ENCODE measurements at places on chromosomes 4 and X.

- peak within 1 kb of the TSS; percentile 49 for H3K4me3 ChIP-seq
- H3K4me1 ChIP-seq: peaks cover 13% of the 10 kb centered on the region
These were observed at the start of gene GPC3 for GRCh38 chrX:133985164-133985966. Gene GPC3 (minus strand): TSS chrX:133985594.

- H3K36me3 ChIP-seq: no peaks in the 10 kb centered on the region
- no peaks in the 10 kb centered on the region for H3K27me3 ChIP-seq
- no peak overlapping the region for H3K4me3 ChIP-seq
- no peaks in the 10 kb centered on the region for H3K4me1 ChIP-seq
- DNase-seq: no peak
These were observed 28.6 kb downstream of the UCHL1 start for GRCh38 chr4:41285202-41285863.

GRCh38 chr4:82782626-82783345 is 15.8 kb downstream of the SCD5 start:
- H3K36me3 ChIP-seq: no peaks in the 10 kb centered on the region
- DNase-seq: no peak
- H3K27me3 ChIP-seq: no peaks in the 10 kb centered on the region
- H3K4me1 ChIP-seq: peaks cover 32% of the 10 kb centered on the region

DNA sequence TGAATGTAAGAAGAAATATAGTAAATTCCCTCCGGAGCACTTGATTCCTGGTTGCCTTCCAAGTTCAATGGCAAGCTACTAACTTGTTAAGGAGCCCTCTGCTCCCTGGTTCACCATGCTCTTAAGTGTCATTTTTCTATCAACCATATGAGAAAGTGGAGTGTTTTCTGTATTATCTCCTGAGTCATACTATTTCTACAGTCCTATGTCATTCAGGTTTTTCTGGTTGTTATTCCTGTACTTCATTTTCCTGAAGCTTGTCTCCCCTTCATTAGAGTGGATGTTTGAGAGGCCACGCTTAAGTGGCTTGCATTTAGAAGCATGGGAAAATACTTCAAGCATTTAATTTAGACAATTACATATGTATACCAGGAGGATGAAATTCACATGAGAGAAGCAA is 14.7 kb upstream of the EPGN start:
- no peaks in the 10 kb centered on the region for H3K4me1 ChIP-seq
- no peak overlapping the region for H3K27ac ChIP-seq
- no peak for DNase-seq
- H3K4me3 ChIP-seq: no peak overlapping the region
- no peaks in the 10 kb centered on the region for H3K27me3 ChIP-seq
- peaks cover 38% of the 10 kb centered on the region for H3K36me3 ChIP-seq

DNA sequence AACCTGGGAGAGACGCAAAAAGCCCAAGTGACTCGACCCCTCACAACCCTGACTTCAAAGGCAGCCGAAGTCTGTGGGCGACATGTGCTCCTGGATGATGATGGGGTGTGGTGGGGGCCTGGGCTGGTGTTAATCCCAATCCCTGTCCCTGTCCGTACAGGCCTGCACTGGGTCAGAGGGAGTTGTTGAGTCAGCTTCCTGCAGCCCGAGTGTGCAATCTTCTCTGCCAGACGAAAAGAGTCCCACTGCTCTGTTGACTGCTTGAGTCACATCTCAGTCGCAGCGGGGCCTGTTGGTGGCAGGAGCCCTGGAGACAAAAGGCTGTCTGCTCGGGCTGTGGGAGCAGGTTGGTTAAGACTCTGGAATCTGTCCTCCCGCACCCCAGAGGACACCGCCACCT is 10.3 kb downstream of the FAM3A start:
- no peak overlapping the region for H3K27ac ChIP-seq
- no peak overlapping the region for H3K4me3 ChIP-seq
- H3K4me1 ChIP-seq: no peaks in the 10 kb centered on the region
- DNase-seq: no peak
- H3K27me3 ChIP-seq: no peaks in the 10 kb centered on the region

DNA sequence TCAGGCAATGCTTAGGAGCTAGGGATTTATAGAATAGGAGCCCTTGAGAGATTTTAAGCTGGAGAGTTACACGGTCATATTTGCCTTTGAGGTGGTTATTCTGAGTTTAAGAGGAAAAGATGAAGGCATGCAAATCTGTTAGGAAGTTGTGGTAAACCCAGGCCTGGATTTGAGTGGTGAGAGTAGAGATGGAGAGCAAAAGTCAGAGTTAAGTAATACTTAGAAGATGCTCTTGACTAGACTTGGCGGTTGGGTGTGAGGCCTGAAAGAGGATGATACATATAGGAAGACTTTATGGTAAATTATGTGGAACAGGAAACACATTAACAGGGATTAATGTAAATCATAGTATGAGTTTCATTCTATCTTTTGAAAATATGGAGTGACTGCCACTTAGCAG is 136.0 kb upstream of the ARX start:
- H3K36me3 ChIP-seq: no peaks in the 10 kb centered on the region
- no peak for DNase-seq
- peaks cover 7% of the 10 kb centered on the region for H3K27me3 ChIP-seq
- H3K4me3 ChIP-seq: no peak overlapping the region

- H3K27me3 ChIP-seq: no peaks in the 10 kb centered on the region
- no peaks in the 10 kb centered on the region for H3K36me3 ChIP-seq
- H3K27ac ChIP-seq: no peak overlapping the region
- peaks cover 56% of the 10 kb centered on the region for H3K4me1 ChIP-seq
- peak; percentile 71 for DNase-seq
These were observed 224.6 kb downstream of the SPRY1 start for GRCh38 chr4:123621072-123621705.

DNA sequence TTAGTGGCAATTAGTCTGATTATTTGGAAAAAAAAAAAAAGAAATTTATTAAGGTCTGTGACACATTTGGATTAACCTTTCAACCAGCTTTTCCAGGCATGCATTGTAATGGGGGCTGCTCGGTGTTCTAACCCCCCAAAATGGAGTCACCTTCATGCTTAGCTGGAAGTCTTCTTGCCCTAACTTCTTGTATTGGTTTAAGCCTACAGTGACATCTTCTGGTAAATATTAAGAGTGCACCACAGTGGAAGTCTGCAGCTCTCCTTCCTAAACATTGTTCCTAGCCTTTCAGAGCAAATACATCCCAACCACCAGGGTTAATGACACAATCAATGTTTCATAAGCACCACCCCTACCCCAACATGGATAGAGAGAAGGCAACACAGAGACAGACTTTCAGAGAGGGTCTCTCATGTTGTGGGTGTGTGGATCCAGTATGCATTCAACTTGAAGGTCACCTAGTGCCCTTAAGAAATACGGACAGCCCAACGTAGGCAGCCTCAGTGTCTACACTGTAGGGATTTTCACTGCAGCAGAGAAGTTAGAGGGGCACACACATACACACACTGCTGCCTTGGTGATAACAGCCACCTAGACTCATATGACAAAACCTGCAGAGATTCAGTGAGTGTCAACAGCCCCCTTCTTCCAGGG is 142.9 kb upstream of the MBNL3 start:
- H3K4me1 ChIP-seq: no peaks in the 10 kb centered on the region
- no peaks in the 10 kb centered on the region for H3K27me3 ChIP-seq
- H3K27ac ChIP-seq: no peak overlapping the region
- H3K4me3 ChIP-seq: no peak overlapping the region
- DNase-seq: peak; percentile 65

DNA sequence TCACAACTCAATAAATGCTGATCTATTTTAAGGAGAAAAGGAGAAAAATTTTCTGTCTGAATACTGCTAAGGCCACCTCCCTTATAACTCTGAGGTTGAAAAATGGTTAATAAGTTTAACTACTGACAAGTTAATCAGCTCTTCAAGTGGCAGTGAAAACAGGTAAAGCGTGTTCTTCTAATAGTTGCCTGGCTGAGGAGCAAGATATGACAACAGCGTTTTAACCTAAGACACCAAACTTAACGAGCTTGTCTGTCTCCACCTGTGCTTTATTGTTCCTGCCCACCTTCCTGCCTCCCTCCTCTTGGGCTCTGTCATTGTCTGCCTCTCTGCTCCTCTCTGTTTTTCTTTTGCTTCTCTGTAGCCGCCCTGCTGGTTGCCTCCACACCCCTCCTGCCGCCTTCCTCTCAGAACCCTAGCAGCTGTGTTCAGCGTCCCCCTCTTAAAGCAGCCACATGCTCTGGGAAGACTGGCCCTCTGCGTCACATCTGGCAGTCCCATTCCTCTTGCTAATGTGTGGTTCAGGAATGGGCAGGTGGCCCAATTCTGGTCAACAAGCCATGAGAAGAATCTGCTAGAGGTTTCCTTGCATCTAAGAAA is 4.3 kb upstream of the TSPAN5 start:
- no peak overlapping the region for H3K4me3 ChIP-seq
- peaks cover 18% of the 10 kb centered on the region for H3K4me1 ChIP-seq
- peaks cover 3% of the 10 kb centered on the region for H3K27me3 ChIP-seq
- H3K27ac ChIP-seq: no peak overlapping the region
- no peaks in the 10 kb centered on the region for H3K36me3 ChIP-seq
- no peak for DNase-seq

Measured in common myeloid progenitor, CD34-positive (primary cell).